ENCODE measurements at places on chromosomes 12 and 14.
A peak's percentile ranks its signal among the peaks of the same experiment; 100 is the strongest.

GRCh38 chr12:46459111-46459510, 86.5 kb upstream of the SLC38A2 start:
- DNase-seq = no peak

DNA sequence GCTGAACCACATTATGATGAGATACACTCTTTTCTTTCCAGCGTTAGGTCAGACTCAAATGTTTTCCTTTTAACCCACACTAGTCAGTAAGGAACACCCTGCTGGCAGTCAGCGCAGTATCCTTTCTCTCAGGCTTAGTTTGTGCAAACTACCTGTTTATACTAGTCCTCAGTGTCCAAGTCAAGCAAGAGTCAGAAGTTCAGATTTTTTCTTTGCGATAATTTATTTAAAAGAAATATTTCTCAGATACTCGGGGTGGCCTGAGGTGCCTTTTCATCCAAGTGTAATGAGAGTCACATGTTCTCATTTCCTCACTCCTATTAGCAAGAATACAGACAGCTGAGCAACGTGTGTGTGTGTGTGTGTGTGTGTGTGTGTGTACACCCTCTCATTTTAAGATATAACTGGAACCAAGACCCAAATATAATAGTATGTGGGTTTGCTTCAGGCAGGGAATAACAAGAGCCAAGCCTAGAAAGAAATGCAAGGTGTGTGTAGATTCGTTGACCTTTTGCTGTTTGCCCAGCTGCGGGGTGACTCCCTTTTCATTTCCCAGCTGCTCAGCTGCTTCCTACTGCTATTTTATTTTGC, 182.7 kb downstream of the KICS2 start:
- peak; percentile 82 for DNase-seq

- no peak for DNase-seq
Measured at GRCh38 chr14:67999290-67999689, 179.7 kb downstream of the RAD51B start.

GRCh38 chr14:74155749-74156148, 71.0 kb downstream of the LIN52 start:
- no peak for DNase-seq
